ENCODE measurements at places on chromosomes 2 and 18.

DNA sequence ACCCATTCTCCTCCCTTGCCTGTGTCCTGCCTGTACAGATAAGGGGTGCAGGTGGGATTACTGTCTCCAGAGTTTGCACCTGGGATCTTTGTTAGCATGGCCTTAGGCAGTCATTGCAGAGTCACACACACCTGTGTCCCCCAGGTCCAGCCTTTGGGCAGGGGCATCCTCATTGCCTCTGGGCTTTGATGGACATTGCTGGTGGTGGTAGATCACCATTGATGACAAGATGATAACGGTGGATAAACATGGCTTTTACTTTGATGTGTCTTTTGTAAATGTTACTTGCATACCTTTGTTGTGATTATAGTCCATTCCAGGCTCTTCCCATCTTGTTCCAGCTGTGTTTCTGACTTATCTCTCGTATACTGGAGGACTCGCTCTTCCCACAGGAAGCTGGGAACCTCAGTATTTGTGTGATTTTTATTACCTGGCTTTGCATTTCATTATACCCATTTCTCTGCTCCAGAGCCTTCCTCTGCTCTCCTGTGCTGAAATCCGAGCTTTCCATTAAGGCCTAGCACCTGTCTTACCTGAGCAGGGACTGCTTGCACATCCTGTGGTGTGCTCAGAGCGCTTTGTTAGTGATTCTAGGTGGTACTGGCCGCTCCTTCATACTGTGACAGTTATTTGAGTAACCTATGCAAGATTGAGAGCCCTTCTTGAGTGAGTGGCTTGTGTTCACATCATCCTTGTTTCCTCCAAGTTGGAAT, 79.2 kb downstream of the PTPRM start:
- no peak for DNase-seq

- DNase-seq = no peak
Measured at GRCh38 chr2:215919624-215920243, 93.6 kb downstream of the MREG start.

- no peak for DNase-seq
Measured at GRCh38 chr2:2855297-2855696, 522.3 kb downstream of the EIPR1 start.

GRCh38 chr2:142217804-142218203, 87.0 kb upstream of the LRP1B start:
- DNase-seq = no peak

All from upper lobe of left lung (tissue), 6 donors.